ENCODE measurements at places on chromosomes 13 and 19.

GRCh38 chr13:113855012-113855921, 8.6 kb downstream of the GAS6 start:
- DNase-seq: no peak

DNA sequence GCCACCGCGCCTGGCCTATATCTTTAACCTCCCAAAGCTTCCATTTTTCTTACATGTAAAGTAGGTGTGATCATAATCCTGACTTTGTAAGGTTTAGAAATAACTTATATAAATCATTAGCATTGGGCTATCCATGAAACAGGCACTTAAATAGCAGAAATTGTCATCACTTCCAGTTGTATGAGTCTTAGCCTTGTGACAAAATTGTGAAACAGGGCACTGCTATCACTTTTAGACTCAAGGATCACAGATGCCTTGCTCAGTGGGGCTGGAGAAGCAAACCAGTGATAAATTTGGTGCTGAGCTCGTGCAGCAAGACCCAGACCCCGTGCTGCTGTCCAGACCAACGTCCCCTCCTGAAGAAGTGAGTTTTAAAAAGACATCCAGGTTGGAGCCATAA, 209.7 kb downstream of the KATNAL1 start:
- DNase-seq: no peak

GRCh38 chr13:100315522-100315921, 226.6 kb downstream of the PCCA start:
- DNase-seq: no peak

DNA sequence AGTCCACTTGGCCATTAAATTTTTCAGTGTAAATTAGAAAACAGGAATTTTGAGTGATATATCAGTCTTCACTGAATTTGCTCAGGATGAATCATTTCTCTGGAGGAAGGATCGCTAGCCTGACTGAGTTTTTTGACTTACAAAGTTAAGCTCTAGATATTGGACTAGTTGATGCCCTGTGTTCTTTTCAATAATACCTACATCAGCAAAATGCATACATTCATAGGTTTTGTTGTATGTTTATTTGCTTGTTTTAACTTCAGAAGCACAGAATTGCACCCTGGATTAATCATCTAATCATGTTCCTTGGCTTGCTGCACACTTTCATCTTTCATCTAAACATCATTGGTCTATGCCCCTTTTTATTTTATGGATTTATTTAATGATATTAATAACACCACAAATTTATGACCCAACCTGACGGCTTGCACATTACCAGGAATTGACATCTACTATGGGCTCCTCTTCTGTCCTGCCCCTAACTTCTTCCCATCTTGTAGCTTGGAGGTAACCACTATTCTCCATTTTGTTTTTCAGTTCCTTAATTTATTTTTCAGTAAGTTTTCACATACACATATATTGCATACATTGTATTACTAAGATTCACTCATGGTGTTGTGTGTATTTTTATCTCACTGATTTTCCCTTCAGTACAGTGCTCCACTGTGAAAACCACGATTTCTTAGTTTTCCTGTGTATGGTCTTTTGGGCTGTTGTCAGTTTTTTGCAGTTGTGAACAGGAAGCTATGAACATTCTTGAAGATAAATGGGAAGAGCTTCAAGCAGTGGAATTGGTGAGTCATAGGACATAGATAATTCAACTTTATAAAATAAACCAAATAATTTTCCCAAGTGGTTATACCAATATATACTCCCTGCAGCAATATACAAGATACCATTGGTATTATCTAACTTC, 23.3 kb downstream of the COMMD6 start:
- DNase-seq: no peak
